ENCODE measurements at places on chromosomes 12 and 14. TPM values are rescaled to one million over a fixed set of nuclear protein-coding genes. Genes with fewer than 3 reads are reported as not detected.

Gene TC2N
- total RNA-seq: 64.5 TPM

Gene RNU6-8
- not detected for total RNA-seq

Gene OR4E2
- not detected for total RNA-seq

Gene NRXN3
- 8.3 TPM for total RNA-seq

Gene DBX2
- not detected for total RNA-seq

Gene SOX5
- total RNA-seq: 13.0 TPM

- H3K4me3 ChIP-seq: no peak overlapping the region
- no peaks in the 10 kb centered on the region for H3K36me3 ChIP-seq
- H3K27me3 ChIP-seq: peaks cover 64% of the 10 kb centered on the region
These were observed 109.4 kb upstream of the MYL2 start for GRCh38 chr12:111029732-111030131.

- no peaks in the 10 kb centered on the region for H3K4me1 ChIP-seq
- H3K36me3 ChIP-seq: peaks cover 25% of the 10 kb centered on the region
- H3K27me3 ChIP-seq: peaks cover 24% of the 10 kb centered on the region
- H3K27ac ChIP-seq: peak within 1 kb of the TSS; percentile 93
- DNase-seq: peak; percentile 98
- peak within 1 kb of the TSS; percentile 81 for H3K4me3 ChIP-seq
These were observed at the start of gene TSPAN31 for GRCh38 chr12:57744777-57745484. Gene TSPAN31 (plus strand): TSS chr12:57745039. CDS start chr12:57745155, 116 bp downstream.

DNA sequence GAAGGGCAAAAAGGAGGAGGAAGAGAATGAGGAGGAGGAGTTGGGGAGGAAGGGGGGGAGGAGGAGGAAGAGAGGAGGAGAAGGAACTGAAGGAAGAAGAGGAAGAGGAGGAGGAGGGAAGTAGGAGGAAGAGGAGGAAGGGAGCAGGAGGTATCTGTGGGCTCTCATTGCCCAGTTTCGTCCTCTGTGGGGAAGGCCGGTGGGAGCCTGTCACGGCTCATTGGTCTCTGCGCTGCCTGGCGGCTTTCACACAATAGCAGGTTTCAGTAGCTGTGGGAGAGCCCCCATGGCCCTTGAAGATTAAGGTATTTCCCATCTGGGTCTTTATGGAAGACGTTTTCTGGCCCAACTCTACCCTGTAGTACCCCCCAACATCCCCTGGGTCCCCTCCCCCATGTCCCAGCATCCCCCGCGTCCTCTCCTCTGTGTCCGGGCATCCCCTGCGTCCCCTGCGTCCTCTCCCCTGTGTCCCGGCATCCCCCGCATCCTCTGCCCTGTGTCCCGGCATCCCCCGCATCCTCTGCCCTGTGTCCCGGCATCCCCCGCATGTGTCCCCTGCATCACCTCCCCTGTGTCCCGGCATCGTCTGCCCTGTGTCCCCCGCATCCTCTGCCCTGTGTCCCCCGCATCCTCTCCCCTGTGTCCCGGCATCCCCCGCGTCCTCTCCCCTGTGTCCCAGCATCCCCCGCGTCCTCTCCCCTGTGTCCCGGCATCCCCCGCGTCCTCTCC, 278.2 kb upstream of the SFSWAP start:
- no peak for DNase-seq
- H3K4me3 ChIP-seq: no peak overlapping the region
- no peaks in the 10 kb centered on the region for H3K4me1 ChIP-seq
- H3K27ac ChIP-seq: no peak overlapping the region
- no peaks in the 10 kb centered on the region for H3K36me3 ChIP-seq

DNA sequence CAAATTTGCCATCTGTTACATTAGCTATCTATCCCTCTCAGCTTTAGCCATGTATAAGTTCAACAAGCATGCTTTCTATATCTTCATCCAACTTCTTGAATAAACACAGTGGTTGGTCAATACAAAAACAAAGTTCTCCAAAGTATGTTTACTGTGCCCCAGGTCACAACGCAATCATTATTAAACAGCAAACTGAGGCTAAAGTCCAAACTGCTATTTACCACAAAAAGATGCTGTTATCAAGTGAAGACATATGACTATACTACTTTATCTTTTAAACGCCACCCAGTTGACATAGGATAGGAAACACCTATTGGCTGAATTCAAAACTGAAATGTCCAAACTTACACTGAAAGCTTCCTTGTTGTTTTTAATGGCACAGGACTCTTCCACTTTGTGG, 11.7 kb downstream of the ZCCHC8 start:
- H3K4me3 ChIP-seq: no peak overlapping the region
- no peaks in the 10 kb centered on the region for H3K4me1 ChIP-seq
- H3K27me3 ChIP-seq: no peaks in the 10 kb centered on the region
- no peak for DNase-seq

- no peaks in the 10 kb centered on the region for H3K4me1 ChIP-seq
- H3K36me3 ChIP-seq: no peaks in the 10 kb centered on the region
- DNase-seq: no peak
- H3K27me3 ChIP-seq: no peaks in the 10 kb centered on the region
These were observed 68.0 kb upstream of the AMIGO2 start for GRCh38 chr12:47147739-47148138.

GRCh38 chr14:35826218-35826951, at the start of gene BRMS1L:
Gene BRMS1L (plus strand): TSS chr14:35826338. CDS start chr14:35826517, 179 bp downstream.
- H3K4me3 ChIP-seq: peak within 1 kb of the TSS; percentile 89
- peak; percentile 100 for DNase-seq
- H3K36me3 ChIP-seq: no peaks in the 10 kb centered on the region
- H3K27ac ChIP-seq: peak within 1 kb of the TSS; percentile 89
- no peaks in the 10 kb centered on the region for H3K27me3 ChIP-seq
- H3K4me1 ChIP-seq: peaks cover 9% of the 10 kb centered on the region

DNA sequence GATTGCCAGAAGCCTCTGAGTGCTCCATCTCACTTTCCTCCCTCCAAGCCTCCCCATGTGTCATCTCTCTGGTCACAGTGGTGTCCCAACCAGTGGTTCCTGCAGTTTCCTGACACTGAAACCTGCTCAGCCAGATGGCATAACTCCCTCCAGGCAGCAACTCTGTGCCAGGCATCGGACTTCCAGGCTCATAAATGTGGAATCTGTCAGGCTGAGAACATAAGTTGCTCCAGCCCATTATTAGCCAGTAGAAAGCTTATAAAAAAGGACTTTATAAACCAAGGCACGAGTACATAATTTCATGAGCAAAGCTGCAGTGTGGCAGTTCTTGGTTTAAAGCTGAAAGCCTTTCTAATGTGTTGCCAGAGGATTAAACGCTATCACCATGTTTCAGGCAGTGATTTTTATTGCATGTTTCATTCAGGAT, 194.3 kb downstream of the DACT1 start:
- peaks cover 15% of the 10 kb centered on the region for H3K4me1 ChIP-seq
- DNase-seq: peak; percentile 49
- no peak overlapping the region for H3K27ac ChIP-seq
- H3K36me3 ChIP-seq: no peaks in the 10 kb centered on the region
- H3K4me3 ChIP-seq: no peak overlapping the region

- no peaks in the 10 kb centered on the region for H3K36me3 ChIP-seq
- no peak overlapping the region for H3K27ac ChIP-seq
- H3K4me3 ChIP-seq: no peak overlapping the region
- peak; percentile 25 for DNase-seq
These were observed 77.0 kb upstream of the FOXN3 start for GRCh38 chr14:89493877-89494634.

DNA sequence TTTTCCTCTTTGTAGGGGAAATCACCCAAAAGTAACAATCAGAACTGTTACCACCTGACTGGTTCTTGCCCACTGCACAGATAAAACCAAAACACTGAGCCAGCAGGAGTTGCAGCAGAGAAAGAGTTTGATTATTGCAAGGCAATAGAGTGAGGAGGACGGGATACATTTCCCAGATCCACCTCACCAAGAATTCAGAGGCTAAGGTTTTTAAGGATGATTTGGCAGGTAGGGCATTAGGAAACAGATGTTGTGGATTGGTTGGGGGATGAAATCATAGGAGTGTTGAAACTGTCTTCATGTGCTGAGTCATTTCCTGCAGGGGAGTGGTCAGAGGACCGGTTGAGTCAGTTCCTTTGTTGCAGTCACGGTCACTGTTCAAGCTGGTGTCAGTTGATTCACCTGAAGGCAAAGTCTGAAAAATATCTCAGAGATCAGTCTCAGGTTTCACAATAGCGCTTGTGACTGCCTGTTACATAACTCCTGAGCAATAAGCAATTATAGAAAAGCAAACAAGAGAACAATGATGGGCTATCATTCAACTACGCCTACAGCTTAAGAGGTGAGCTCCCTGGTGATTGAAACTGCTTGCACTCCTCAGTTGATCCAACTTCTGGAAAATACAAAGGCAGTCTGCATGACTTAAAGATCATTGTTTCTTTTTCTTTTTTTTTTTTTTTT, 20.3 kb upstream of the AMN1 start:
- H3K27me3 ChIP-seq: no peaks in the 10 kb centered on the region
- peak overlapping the region; percentile 91 for H3K27ac ChIP-seq
- H3K4me1 ChIP-seq: no peaks in the 10 kb centered on the region
- H3K4me3 ChIP-seq: no peak overlapping the region
- no peaks in the 10 kb centered on the region for H3K36me3 ChIP-seq

DNA sequence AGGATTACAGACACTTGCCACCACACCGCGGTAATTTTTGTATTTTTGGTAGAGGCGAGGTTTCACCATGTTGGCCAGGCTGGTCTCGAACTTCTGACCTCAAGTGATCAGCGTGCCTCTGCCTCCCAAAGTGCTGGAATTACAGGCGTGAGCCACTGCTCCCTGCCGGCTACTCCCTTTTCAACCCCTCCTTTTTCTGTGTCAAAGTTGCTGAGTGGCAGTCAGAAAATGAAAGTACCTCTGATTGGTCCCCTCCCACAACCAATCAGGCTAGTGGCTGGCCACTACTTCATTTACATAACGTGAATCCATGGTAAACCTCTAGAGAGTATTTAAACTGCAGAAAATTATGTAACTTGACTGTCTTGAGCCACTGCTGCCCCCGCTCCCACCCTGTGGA, 5.9 kb downstream of the RESF1 start:
- H3K4me1 ChIP-seq: peaks cover 11% of the 10 kb centered on the region
- no peak for DNase-seq
- no peak overlapping the region for H3K4me3 ChIP-seq
- no peak overlapping the region for H3K27ac ChIP-seq

DNA sequence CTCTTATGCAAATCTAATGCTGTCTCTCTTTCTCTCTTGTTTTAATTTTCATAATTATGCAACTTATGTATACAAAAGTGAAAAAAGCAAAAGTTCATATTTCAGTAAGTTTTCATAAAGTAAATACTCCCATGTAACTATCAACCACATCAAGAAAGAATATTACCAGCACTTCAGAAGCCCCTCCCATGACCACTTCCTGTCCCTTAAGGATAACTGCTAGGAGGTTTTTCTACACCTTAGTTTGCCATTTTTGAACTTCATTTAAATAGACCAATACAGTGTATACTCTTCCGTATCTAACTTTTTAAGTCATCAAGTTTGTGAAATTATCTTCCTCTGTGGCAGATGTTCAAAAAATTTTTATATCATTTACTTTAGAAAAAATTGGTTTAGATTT, 547 bp upstream of the OR4K15 start:
- no peak overlapping the region for H3K4me3 ChIP-seq
- H3K4me1 ChIP-seq: no peaks in the 10 kb centered on the region
- no peak for DNase-seq
- H3K27me3 ChIP-seq: no peaks in the 10 kb centered on the region
- no peak overlapping the region for H3K27ac ChIP-seq
